SW 1271 (cell line): ENCODE measurements at places on chromosomes 1 and 21.

GRCh38 chr1:96962751-96963211 lies 241.2 kb downstream of the PTBP2 start:
- DNase-seq: no peak

DNA sequence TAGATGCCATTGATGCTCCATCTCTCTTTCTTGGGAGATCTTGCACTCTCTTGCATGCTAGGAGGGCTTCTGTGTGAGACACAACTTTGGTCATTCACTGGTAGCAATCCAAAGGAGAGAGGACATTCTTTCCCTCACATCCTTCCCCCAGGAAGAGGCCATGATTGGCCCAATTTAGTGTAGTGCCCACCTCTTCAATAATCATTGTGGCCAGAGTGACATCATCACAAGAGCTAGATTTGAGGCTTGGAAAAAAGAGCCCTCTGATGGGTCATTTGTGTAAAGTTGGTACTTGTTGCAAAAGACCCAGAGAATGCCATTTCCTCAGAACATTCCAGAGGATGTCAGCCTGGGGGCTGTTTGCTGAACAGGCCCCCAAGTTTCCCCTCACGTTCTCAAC lies 30.2 kb downstream of the S100A6 start:
- DNase-seq: no peak

DNA sequence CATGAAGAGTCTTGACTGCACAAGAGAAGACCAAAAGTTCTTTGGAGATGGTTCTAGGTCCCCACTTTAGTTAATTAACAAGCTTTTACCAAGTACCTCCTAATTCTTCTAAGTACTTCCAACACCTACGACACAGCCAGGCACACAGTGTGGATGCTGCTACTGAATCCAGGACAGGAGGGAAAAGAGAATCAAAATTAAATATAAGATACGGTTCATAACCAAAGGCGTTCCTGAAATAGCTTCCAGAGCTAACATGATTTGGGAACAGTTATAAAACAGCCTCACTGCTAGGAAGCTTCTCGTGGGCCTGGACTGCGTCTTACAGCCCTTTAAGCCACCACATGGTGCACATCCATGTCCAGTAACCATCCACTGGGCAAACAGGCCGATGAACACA lies 75.0 kb downstream of the CD34 start:
- no peak for DNase-seq

DNA sequence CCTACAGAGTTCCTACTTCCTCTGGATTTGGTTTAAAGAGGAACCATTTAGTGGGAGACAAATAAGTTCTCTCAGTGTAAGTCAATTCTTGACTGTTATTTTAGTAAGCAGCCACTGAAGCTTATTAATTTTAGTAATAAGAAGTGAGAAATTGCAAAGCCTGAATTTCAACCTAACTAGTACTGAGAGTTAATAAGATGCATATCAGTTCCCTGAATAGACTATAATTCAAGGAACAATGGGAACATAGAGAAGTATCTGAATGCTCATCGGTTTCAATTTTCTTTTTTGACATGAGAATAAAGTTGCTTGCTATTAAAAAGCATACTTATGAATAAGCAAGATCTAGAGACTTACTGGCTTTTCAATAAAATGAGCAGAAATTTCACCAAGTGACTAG lies 8.0 kb upstream of the PPT1 start:
- no peak for DNase-seq

DNA sequence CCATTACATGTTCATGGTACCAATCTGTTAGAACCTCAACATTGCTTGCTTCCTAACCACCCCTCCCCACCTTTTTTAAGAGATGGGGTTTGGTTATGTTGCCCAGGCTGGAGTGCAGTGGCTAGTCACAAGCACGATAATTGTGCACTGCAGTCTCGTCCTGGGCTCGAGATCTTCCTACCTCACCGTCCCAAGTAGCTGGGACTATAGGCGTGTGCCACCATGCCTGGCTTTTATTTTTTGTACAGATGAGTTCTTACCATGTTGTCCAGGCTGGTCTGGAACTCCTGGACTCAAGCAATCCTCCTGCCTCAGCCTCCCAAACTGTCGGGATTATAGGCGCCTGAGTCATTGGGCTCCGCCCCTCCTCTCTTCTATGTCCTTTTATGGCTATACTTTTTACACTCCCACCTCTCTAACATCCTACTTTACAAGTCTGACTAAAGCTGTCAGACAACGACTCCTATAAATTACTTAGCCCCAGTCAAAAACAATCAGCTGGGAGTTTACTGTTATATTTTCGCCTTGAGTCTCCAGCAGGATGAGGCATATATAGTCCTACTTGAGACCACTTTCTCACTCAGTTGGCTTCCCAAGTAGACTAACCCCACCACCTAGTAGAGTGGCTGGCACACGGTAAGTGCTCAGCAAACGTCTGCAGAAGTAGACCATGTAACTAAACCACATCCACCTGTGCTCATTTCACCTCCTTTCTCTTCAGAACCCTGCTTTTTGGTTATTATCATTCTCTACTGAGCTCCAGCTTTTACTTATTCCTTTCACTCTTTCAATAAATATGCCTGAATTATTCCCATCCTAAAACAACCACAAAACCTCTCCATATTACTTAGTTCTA lies 13.8 kb downstream of the ENSA start:
- DNase-seq: no peak

- DNase-seq: no peak
Observed at GRCh38 chr1:153583976-153584375, 18.3 kb upstream of the S100A2 start.

DNA sequence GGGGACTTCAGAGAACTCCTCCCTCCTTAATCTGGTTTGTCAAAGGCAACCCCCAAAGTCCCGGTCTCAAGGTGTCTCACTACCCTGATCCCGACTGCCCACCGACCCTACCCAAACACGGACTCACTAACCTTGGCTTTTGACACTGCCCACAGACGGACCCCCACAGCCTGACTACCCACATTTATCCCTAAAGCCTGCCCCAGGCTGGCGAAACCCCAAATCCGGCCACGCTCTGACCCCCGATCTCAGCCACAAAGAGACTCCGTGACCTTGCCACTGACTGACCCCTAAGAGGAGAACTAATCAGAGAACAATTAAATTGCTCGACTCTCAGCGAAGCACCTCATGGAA lies 5.2 kb downstream of the ID3 start:
- no peak for DNase-seq

GRCh38 chr1:161427733-161428516 lies 60.2 kb upstream of the CFAP126 start:
- no peak for DNase-seq

DNA sequence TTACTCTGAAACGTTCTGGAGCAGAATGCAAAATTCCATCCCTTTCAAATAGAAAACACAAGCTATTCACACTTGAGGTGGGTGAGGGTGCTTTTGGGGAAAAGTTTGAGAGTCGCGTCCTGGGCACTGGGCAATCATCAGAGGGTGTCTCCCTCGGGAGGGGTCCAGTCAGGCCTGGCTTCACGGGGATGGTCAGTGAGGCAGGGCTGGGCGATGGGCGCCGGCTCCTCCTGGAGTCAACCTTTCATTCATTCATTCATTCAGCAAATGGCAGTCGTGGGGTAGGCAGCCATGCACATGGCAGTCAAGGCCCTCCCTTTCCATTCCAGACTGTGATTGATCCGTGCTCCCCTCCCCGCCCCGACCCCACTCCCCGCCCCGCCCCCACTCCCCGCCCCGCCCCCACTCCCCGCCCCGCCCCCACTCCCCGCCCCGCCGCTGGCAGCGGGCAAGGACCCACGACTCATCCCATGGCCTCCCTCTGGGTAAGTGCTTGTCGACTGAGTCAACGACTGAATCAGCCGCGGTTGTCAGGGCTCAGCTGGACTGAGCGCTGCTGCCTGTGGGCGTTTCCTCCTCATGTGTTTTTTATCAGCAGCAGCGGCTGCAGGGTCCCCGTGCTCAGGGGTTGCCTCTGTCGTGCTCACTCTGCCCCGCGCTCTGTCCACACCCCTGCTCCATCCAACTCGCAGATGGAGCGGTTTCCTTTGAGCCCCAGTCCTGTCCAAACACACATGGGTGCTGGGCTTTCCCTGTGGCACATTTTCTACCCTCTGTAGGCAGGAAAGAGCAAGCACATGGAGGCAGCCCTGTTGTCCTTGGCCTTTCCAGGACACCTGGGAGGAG lies 12.5 kb upstream of the SPSB1 start:
- peak; percentile 81 for DNase-seq

DNA sequence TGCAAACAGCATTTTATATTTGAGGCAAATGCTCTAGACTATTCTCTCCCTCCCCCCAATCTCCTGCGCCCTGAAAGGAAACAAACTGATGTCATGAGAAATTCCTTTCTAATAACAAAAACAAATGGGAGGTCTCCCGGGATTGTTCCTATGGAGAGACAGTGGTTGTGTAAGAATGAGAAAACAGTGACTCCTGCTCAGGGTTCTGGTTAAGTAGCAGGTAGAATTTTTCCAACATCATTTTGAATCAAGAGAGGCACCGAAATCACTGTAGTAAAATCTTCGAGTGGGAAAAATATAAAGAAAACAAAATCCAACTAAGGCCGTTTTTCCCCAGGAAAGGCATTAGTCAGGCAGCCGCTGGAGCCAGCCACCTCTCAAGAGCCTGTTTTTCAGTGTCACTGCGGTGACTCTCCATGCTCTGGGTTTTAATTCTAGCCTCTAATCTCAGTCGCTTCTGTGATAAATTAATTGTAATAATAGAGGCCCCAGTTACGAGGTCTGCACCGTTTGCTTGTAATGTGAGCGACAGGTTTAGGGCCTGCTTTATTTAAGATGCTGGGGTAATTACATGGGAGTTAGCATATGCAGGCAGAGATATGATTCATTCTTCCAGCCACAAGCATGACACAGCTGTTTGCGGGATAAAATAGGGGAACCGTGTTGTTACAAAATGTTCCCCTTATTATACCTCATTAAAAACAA lies 80.3 kb downstream of the RNF220 start:
- DNase-seq: no peak

- no peak for DNase-seq
Observed at GRCh38 chr1:85125891-85126290, 74.9 kb downstream of the SYDE2 start.

DNA sequence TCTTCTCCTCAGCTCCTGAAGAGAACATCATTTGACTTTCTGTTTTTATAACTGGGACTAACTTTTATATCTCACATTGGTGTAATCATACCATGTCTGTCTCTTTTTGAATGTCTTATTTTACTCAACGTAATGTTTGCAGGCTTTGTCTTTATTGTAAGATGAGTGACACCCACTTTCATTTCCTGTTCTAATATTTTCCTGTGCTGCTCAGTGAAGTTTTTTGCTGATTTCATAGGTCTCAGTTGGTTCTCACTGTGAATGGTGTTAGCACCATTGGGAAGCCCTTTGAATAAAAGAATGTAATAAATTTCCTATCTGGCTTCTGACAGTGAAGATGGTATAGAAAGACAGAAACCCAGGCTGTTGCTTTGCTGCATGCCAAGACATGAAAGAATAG lies 84.0 kb downstream of the RAVER2 start:
- no peak for DNase-seq

DNA sequence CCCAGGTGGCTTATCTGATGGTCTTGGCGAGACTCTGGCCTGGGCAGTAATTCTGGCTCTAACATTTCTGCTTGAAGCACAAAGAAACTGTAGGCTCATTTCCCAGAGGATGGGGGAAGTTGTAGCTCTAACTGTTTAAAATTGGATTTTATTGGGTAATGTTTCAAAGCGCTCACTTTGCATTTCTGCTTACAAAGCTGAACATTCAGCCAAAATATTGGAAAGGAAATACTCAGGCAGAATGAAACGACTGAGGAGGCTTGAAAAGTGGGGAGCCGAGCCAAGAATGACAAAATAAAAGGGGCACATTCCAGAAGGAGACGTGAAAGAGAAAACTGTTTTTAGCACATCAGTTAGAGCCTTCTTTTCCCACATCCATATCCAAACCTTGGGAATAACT lies 202.6 kb downstream of the GRIK1 start:
- DNase-seq: no peak

DNA sequence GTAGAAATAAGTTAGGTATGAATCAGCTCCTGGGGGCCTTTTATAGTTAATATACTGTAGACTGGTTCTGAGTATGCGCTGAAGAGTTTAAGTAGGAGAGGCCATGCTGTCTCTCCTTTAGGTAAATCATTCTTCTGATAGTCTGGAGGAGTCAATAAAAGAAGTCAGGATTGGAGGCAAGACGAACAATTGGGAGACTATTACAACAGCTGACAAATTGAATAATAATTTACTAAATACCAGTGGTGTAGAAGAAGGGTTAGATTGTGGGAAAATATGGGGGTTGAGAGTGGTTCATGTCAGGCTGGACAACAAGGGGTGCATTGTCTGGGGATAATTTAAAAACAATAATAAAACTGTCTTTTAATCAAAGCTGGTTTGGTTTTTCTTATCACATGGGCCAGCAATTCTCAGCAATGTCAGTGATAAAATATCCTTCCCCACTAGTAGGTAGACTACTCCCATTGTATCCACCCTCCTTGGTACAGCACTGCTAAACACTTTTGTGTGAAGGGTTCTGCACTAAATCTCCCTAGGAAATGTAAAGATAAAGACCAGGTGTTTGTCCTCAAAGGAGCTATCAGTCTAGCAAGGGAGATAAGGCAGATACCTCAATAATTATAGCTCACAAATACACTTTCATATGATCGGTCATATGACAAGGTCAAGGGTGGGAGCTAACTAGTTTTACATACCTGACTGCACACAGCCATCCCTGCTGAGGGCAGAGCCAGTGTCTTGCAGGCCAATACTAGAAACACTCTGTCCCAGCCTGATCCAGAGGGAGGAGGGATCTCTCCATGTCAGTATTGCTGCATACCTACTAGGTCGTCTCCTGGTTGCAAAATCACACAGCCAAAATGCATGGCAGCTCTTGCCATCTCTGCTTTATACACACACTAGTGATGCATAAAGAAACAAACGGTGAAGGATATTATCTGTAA lies 299.7 kb downstream of the VAV3 start:
- DNase-seq: no peak

GRCh38 chr1:232127190-232127589 lies 500.6 kb downstream of the DISC1 start:
- no peak for DNase-seq

- DNase-seq: no peak
Observed at GRCh38 chr1:83508485-83509151, 490.3 kb downstream of the TTLL7 start.

GRCh38 chr1:246788895-246789338 lies 64.7 kb downstream of the SCCPDH start:
- DNase-seq: no peak

DNA sequence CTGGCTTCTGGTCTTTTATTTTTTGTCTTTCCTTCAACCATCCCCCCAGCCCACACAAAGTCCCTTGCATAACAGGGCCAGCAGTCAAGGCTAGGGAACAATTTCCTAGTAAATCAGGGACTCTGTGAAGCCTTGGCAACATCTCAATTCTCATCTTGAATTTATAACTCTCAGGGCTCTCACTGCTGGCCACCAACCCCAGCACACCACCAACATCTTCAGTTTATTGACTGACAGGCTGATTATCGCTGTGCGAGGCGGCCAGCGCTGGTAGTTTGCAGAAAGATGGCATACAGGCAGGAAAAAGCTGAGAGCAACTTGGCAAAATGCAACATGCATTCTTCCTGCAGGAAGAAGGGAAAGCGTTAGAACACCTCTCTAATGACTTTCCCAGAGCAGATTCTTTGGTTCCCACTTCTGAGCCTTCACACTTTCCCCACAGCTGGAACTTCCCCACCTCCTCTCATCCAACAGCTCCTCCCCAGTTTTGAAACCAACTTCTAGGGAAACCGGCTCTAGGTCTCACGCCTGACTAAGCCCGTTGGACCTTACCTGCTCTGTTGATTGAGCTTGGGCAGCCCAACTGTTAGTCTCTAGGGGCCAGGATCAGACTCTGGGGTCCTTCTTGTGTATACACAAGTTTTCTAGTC lies 26.3 kb upstream of the CSF1 start:
- DNase-seq: no peak
